ENCODE measurements at places on chromosomes 2 and 18.

GRCh38 chr18:57579934-57580333, 6.6 kb downstream of the FECH start:
- DNase-seq, result no peak

DNA sequence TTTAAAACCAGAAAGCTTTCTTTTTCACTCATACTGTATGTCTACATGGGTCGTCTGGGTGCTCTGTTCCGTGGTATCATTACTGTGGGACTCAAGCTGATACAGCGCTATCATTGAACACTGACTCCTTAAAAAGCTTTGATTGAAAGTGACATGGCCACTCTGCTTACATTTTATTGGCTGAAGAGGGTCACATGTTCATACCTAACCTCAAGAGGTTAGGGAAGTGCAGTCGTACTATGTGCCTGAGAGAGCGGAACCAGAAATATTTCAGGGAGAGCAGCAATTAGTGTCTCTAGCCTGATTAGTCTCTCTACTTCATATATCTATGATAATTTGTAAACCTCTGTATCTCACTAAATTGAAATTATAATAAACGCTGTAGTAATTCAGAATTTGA, 43.5 kb downstream of the PSMD14 start:
- DNase-seq, result no peak

DNA sequence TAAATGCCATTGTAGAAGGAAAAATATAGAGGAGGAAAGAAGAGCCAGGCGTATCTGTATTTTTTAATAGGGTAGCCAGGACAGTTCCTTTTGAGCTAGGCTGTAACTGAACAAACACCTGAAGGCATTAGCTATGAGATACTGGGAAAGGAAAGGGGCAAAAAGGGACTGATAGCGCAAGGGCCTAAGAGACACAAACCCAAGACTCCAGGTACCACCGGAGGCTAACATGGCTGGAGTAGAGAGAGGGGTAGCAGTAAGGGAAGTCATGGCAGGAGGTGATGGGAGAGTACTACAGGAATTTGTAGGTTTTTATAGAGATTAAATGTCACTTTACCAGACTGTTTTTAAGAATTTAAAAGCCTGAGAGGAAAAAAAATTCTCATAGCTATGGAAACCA, 20.7 kb downstream of the PNO1 start:
- no peak for DNase-seq

DNA sequence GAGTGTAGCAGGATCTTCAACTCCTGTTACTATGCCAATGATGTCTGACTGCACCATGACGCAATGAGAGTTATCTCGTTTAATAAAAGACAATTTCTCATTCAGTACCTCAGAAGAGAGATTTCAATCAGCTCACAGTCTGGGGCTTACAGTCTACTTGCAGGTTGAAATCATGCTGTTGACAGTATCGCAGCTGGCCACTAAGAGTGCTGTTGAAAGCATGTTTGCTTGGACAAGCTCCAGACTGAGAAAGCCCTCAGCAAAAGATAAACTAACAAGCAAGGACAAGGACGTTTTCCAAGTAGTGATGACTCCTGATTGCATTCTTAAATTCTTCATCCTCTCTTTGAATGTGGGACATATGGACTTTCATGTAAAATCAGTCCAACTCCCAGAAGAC, 145.2 kb upstream of the SYT4 start:
- no peak for DNase-seq

- DNase-seq, result no peak
These were observed 528.8 kb downstream of the CPS1 start for GRCh38 chr2:211085056-211085680.

- DNase-seq, result no peak
These were observed 181.7 kb upstream of the HDAC4 start for GRCh38 chr2:239582476-239582875.

DNA sequence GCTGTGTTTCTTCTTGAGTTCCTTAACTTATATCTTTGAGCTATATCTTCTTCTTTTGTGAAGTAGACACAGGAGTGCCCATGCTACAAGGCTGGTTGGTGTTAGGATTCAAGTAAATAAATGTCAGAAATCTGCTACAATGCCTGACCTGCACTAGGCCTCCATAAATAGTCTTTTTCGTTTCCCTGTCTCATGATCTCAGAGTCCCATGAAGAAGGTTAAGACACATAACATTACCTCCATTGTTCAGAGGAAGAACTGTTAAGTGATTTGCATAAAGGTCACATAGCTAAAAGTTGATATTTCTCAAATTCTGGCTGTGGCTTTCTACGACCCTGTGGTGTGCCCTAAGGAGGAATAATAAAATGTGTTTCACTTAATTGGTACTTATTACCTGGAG, 228.4 kb downstream of the KCNS3 start:
- DNase-seq, result no peak

DNA sequence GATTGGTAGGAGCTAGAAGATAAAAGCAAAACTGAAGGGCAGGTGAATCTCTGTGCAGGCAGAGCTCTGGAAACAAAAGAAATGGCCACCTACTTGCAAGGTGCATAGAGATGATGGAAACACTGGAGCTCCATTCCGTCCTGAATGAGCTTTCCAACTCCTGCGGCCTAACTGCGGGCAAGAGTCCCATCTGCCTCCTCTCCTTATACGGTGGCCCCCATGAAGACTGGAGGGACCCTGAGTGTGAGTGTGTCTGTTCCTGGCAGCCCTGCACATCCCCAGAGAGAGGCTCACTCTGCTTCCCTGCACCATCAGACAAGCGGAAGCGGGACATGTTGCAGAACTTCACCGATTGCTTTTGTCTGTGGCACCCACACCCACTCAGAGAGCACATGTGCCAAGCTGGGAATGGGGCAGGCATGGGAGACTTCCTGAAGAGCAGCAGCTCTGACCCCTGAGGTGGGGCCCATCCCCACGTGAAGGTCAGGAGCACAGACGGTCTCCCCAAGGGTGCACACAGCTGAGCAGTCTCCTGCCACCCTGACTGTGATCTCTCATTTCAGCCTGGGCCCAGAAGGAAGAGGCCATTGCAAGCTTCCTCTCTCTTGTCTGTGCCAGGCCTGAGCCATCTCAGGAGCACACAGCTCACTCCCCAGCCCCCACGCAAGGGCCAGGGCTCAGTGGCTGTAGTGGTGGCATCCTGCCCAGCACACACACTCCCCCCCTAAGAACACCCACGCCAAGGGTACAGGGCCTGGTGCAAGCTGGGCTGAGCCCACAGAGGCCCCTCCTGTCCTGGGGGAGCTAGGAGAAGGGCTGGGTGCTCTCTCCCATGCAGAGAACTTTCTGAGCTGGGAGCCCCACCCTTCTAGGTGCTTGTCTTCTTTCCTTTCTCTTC, 75.3 kb downstream of the STPG4 start:
- no peak for DNase-seq

DNA sequence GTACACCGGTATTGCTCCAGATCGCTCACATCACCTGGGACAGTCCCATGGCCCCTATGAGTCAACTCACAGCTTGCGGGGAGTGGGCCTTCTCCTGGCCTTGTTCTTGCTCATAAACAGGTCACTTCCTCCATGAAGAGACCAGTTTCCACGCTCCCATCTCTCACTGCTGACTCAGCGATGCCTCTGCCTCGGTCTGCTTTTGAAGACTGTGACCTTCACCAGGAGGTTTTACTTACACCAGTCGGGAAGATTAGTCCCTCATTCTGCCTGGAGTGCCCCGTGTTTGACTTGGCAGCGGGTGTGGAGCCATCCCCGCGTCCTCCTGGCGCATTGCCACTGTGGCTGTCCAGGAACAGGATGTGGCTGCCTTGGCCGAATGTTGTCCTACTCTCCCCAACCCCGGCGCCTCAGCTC, 159.8 kb downstream of the RHBDD1 start:
- no peak for DNase-seq

DNA sequence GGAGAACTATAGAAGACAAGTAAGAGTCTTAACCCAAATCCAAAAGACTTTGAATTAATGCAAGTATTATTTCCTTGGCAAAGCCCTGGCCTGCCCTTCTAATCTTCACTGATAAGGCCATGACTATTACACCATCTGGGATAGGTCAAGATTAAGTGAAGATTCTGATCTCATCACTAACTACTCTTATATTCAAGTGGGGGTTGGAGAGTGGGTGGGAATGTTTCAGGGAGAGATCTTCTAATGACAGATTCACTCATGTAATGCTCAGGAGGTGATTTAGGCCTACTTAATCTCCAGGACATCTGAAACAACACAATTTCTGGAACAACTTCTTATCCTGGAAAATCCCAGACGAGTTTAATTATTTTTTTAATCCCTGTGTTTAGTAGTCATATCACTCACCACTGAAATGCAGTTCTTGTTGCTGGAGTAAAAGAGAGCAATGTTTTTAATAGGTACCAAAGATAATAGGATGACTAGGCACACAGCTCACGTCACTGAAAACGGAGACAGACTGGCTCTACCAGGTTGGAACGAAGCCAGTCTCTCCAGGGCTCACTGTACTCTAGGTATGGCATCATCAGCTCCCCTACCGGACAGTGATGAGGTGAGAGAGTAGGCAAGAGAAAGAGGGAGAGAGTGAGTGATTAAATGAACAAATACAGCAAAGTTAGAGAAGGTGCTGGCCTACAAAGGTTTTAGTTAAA, 133.1 kb downstream of the NCKAP5 start:
- no peak for DNase-seq

GRCh38 chr18:62759704-62760402, 44.5 kb downstream of the PHLPP1 start:
- DNase-seq, result no peak

- no peak for DNase-seq
These were observed 232.9 kb downstream of the CDH7 start for GRCh38 chr18:65983750-65984149.

GRCh38 chr2:109387221-109387735, 226.5 kb downstream of the SEPTIN10 start:
- no peak for DNase-seq

DNA sequence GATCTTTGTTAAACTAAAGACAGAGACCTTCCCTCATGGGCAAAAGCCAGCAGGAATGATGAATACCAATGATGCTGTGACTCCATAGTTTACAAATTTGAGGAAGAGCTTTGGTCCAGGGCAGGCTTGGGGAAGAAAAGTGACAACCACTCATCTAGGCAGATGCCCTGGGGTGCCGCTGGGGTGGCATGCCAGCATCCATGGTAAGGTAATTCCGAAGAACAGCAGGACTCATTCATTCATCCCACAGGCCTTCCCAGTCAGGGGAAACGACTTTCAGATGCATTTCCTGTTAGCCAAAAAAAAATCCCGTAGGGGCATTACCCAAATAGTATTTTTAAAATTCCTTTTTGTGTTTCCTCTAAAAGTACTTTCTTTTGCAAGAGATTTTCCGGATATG, 180.7 kb upstream of the SERPINE2 start:
- DNase-seq, result no peak

DNA sequence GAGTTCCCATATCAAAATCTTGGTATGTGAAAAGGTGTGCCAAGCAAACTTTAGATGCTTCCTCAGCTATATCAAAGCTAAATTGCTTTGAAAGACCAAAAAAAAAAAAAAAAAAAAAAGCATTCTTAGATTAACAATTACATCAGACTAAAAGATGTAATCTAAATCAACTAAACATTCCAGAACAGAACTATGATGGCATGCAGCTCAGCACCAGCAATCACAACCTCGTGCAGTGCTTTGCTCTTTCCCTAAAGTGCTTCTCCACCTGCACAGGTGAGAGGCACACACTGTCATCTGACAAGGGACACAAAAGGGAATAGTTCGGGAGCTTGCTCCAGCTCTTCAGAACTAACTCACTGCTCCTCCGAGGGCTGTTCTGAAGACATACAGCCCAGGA, 37.5 kb downstream of the ADAM17 start:
- DNase-seq, result no peak

GRCh38 chr18:41436772-41437171, 518.3 kb upstream of the PIK3C3 start:
- no peak for DNase-seq

GRCh38 chr2:186522450-186522849, 36.4 kb downstream of the ZC3H15 start:
- DNase-seq, result no peak

- no peak for DNase-seq
These were observed 190.2 kb upstream of the LYPD1 start for GRCh38 chr2:132860220-132860619.

GRCh38 chr18:610214-610928, 13.6 kb downstream of the CLUL1 start:
- DNase-seq, result no peak

GRCh38 chr2:147923846-147924245, 79.0 kb downstream of the ACVR2A start:
- no peak for DNase-seq

Measured in stimulated activated CD8-positive, alpha-beta memory T cell treated with anti-CD3 and anti-CD28 coated beads, Interleukin-4, amount 100 ng/mL, for 1 hour (primary cell).